ENCODE measurements at places on chromosomes 6 and 20.

DNA sequence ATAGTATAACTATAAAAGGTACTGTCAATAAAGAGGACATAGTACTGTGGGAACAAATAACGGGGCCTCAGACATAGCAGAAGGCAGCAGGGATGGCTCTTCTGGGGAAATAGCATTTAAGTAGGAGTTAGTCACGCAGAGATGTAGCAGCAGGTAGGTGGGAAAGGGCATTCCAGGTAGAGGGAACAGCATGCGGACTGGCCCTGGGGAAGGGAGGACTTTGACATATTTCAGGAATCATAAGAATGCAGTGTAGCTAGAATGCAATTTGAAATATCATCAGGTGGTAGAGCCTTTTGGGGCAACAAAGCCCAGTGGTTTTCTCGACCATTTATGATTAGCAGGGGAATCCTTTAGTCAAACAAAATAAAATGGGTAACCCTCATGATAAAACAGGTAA is 191.1 kb downstream of the SLC24A3 start:
- DNase-seq = no peak

DNA sequence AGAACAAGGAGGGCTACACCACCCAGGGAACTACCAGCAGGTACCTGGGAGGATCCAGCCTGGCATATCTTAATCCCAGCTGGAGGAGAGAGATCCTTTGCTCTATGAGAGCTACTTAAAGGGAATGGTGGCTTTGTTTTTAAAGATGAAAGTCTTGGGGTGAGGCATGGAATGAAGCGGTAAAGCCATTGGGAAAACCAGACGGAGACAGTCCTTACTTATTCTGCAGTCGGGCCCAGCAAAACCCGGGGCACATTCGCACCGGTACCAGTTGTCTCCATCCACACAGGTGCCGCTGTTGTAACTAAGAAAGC is 30.3 kb downstream of the JAG1 start:
- DNase-seq = no peak

GRCh38 chr6:154868143-154868594 is 126.9 kb upstream of the TIAM2 start:
- DNase-seq = no peak

- no peak for DNase-seq
Observed at GRCh38 chr20:46627234-46627633, 24.0 kb downstream of the SLC13A3 start.

DNA sequence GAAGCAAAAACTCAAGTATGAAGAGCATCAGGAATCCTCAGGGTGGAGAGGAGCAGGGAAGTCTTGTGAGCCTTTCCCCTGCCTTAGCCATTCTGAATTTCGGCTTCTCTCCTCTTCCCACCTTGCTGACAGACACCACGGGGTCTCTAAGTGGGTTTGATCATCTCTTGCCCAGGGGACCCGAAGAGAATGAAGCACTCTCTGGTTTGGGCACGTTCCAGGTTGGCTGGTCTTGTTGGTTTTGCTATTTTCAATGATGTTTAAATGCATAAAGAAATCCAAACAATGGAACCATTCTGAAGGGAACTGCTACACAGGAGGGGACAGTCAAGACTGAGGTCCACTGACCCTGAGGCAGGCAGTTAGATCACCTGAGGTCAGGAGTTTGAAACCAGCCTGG is 131.7 kb downstream of the PXDC1 start:
- no peak for DNase-seq

All from stimulated activated CD4-positive, alpha-beta T cell treated with anti-CD3 and anti-CD28 coated beads, TNF-alpha, amount 100 ng/mL, for 1 hour (primary cell).